ENCODE measurements at places on chromosomes 16 and 17.

DNA sequence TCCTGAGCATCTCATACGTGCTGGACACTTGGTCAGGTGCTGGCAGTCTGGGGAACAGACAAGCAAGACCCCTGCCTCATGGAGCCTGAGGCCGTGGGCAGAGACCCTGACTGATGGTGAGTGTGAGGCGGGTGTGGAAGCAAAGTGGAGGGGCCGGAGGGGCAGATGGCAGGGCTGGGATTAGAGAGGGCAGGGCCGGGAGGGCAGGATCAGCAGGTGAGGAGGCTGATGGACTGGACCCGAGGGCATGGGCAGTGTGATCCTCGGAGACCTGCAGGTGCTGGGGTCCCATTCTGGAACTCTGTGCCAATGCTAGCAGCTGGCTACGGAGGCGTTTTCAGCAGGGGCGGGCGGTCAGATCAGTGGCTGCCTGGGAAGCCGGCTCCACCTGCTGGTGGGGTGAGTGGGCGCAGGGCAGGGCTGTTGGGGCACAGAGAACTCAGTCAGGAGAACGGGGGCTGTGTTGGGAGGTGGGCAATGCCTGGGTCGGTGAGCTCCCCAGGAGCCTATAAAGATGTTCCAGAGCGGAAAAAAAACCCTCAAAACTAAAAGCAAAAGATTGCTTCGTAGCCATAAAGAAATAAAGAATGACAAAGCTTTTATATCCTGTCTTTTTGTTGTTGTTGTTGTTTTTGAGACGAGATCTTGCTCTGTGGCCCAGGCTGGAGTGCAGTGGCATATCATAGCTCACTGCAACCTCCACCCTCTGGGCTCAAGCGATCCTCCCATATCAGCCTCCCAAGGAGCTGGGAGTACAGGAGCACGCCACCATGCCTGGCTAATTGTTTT, 8.9 kb upstream of the C16orf74 start:
- DNase-seq, result no peak

GRCh38 chr16:86542756-86543750, 12.0 kb downstream of the MTHFSD start:
- no peak for DNase-seq

DNA sequence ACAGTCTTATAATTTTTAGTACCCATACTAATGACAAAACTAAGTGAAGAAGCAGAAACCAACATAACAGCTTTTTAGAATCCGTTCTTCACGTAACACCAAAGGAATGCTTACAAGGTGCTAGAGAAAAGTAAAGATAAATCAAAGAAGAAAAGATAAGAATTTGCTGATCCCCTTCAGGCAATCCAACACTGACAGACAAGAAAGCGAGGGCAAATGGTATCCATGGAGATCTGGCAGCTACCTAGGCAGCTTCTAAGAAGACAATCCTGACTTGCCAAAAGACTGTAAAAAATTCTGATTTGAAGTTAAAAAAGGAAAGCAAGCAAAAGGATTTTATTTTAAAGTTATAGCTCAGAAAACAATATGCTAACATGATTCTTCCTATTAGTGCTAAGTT, 14.6 kb downstream of the BBS2 start:
- no peak for DNase-seq

- DNase-seq, result no peak
Measured at GRCh38 chr17:50252781-50253180, 21.5 kb upstream of the TMEM92 start.

GRCh38 chr17:12047681-12048376, 27.2 kb downstream of the MAP2K4 start:
- no peak for DNase-seq

- peak; percentile 1 for DNase-seq
Measured at GRCh38 chr17:70791748-70792443, 622.6 kb downstream of the KCNJ2 start.

- DNase-seq, result no peak
Measured at GRCh38 chr17:31373150-31374093, 18.1 kb upstream of the RAB11FIP4 start.

- no peak for DNase-seq
Measured at GRCh38 chr16:85979605-85980004, 80.6 kb downstream of the IRF8 start.

- DNase-seq, result no peak
Measured at GRCh38 chr17:34143430-34143829, 111.7 kb upstream of the CCL2 start.

GRCh38 chr17:37650419-37651003, 7.3 kb upstream of the DDX52 start:
- peak; percentile 35 for DNase-seq

DNA sequence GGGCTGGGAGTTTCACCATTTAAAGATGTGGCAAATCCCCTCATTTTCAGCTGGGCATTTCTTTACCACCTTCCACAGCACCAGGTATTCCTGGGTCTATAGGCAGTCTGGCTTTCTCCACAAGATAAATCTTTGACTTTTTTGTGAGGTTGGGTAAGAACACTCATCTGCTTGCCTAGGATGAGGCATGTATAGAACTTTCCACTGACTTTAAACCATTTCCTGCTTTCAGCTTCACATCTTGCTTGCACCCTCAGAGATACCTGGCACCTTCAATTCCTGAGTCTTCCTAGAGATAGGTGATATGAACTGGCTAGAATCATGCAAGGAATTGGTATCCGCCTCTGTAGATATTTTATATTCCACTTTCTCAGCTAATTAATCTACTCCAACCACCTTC, 27.9 kb downstream of the SMURF2 start:
- DNase-seq, result no peak

GRCh38 chr17:68831170-68831569, 124.0 kb downstream of the ABCA8 start:
- no peak for DNase-seq

- DNase-seq, result no peak
Measured at GRCh38 chr16:66585481-66586239, 6.4 kb downstream of the CMTM2 start.

DNA sequence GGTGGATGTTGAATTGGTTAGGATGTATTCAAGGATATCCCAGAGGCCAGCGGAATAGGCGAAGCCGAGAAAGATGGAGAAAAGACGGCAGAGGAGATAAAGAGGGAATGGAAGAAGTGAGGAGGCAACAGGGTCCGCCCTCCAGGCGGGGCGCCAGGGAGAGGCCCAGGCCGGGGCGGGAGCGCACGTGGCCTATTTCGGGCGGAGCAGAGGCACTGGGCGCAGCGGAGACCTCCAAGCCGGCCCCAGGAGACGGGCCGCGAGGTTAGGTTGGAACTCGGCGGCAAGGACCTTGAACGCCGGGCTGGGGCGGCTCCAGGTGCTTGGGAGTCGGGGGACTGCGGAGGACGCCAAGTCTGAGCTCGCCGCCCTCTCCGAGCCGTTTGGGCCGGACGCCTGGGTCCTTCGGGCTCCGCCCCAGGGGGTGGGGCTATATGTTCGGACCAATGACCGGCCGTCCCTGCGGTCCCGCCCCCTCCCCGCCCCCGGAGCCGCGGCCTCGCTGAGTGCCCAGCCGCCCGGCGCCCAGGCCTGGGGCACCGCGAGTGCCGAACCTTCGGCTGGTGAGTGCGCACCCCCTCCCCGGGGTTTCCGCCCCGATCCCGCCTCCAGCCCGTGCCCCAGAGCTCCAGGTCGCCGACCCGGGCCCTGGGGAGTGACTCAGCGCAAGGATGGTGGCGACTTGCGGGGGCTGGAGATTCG, at the start of gene ZNF771:
Gene ZNF771, plus strand, starts transcription at position 505 of the 702 bp plus-strand sequence. CDS start 448 bp downstream, outside the sequence.
- DNase-seq, result peak; percentile 83

DNA sequence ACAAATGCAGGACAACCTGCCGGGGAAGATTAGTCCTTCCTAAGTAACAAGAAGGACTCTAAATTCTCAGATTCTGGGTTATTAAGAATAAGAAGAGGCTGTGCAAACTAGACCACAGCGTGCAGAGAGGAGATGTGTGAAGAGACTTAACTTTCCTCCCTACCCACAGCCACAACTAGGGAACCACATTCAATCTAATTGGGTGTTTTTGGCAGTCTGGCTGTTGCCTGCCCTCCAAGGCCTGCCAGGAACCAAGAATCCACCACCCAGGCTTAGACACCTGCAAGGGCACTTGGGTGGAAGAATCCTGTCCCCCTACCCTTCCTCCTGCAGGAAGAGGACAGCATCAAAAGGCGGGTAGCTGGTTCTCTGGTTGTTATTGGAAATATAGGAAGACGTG, 202.0 kb downstream of the PARN start:
- no peak for DNase-seq

Data from NT2/D1 (cell line).